ENCODE measurements at places on chromosomes 2 and 18.

GRCh38 chr2:88857274-88857741, 165.8 kb downstream of the RPIA start:
- DNase-seq, result no peak

DNA sequence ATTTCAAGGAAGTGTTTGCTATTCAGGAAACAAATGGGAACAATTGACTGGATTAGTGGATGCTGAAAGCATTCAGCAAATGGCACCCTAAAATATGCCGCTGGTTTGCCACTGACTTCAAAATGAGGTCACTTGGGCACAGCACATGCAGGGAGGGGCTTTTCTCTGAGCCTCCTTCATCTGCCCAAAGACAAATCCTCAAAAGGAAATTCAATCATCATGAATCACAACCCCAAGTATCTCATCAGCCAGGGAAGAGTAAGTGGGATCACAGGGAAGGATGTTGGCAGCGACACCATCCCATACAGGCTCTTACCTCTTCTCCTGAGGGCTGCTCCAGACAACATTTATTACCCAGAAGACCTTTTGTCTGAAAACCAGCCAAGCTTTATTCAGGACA, 14.4 kb upstream of the SP140L start:
- DNase-seq, result no peak

GRCh38 chr2:205701509-205701908, 19.2 kb downstream of the NRP2 start:
- DNase-seq, result no peak

- no peak for DNase-seq
These were observed 39.8 kb upstream of the TBC1D8 start for GRCh38 chr2:101190747-101191516.

- no peak for DNase-seq
These were observed 213.1 kb downstream of the DNER start for GRCh38 chr2:229501051-229501794.

DNA sequence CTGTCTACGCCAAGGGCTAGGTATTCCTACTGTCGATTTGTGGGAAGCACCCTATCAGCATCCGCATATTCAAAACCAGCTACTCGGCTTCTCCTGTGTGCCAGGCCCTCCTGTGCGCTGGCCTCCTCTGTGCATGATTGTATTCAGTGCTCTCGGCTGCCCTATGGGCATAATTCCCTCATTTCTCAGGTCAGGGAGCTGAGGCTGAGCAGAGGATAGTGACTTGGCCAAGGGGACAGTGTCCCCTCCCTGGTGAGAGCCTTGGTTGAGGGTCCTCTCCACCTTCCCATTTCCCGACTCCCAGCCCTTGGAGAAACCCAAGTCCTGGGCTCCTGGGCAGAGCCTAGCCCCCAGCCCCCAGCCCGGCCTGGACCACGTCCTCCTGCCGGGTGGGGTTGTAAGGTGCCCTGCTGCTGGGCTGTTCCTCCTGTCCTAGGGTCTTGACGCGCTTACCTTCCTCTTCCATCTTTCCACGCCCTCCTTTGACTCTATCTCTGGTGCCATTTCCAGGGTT, 6.3 kb upstream of the HS6ST1 start:
- DNase-seq, result no peak

DNA sequence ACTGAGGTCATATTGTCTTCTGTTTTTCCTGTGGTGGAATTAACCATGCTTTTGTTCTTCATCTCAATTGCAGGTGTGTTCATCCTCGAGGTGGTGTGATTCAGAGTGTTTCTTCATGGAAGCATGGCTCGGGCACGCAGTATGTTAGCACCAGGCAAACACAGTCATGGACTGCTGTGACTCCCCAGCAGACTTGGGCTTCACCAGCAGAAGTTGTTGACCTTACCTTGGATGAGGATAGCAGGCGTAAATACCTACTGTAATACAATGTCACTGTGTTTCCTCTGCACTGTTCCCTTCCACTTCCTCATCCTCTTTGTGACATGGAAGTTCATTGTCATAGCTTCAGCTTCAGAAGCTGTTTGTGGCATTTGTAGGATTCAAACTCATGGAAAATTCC, 158.7 kb downstream of the HAUS1 start:
- no peak for DNase-seq

DNA sequence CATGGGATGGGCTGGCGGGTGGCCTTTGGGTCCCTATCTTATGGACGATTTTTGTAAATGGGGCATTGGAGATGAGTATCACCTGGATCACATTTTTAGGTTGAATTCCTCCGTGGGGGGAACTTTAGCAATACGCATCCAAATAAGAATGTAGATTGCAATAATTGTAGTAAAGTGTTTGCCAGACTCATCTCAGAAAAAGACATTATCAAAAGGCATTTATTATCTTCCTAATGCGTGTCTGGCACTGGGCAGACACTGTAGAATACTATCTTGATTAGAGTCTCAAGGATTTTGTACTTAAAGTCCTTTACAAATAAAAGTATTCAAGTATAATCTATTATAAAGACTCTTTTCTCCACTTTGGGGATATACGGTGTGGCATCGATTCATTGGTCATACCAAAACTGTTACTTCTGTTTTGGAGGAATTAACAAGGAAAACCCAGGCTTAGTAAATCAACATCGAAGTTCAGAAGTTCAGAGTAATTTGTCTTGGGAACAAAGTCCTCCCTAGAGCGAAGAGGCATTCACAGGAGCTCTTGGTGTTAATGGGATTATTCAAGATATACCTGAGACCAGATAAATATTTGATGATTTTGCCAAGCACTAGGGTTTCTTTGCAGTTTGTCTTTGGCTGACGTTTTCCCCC, 578 bp upstream of the ACKR3 start:
- DNase-seq, result no peak

- DNase-seq, result no peak
These were observed 22.4 kb upstream of the SSB start for GRCh38 chr2:169776252-169776761.

DNA sequence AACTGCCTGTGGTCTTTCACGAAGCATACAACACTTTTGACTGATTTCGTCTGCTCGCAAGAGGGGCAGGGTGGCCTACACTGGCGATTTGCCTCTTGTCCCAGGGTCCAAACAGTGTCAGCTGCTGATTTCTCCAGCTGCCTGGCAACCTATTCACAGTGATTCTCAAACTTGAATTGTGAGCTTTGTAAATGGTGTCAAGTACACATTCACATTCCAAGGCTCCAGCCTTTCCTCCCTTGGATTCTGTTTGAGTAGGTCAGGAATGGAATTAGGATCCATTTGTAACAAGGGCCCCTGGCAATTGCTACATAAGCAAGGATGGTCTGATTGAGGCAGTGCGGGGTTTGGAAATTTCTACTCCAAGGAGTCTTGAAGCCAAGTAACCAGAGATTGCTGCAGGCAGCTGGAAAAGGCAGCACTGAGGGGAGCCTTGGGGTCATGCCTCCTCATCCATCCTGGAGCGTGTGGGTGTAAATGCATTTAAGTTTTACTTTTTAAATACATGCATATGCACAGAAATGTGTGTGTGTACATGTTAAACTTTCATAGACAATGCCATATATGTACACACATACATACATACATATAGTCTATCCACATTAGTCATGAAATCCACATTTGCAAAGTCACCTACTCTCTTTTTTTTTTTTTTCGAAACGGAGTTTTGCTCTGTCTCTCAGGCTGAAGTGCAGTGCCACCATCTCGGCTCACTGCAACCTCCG, 86.8 kb upstream of the UXS1 start:
- no peak for DNase-seq

DNA sequence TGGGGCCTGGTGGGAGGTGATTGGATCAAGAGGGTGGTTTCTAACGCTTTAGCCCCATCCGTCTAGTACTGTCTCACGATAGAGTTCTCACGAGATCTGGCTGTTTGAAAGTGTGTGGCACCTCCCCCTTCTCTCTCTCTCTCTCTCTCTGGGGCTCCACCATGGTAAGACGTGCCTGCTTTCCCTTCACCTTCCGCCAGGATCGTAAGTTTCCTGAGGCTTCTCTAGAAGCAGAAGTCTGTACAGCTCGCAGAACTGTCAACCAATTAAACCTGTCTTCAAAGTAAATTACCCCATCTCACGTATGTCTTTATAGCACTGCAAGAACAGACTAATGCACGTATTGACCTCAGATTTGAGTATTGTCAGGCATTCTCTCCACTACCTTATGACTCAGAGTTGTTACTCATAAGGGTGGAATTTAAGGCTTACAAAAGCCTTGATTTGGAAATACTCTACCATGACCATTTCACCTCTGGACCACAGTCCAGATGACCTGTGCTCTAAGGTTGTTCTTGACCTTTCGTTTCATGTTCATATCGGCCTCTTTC, 99.5 kb upstream of the AGAP1 start:
- no peak for DNase-seq

DNA sequence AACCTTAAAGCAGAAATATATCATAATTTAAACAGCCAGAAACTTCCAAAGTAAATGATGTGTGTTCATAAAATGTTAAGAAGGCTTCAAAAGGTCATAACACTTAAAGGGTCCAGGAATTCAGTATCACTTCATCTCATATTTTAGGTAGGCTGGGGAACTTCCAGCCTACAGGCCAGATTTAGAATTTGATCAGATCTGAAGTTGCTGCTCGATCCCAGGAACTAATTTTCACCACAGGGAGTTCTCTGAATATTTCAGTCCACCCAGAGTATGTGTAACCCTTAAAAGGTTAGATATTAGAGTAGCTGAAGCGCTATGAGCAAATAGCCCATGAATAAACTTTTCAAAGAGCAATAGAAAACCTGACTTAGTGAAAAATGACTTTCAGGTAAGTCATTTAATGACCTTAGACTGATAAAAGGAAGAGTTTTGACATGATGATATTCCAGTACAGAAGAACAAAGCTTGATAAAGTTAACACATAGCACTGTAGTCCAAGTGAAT, 1.7 kb downstream of the WIPF1 start:
- DNase-seq, result no peak

- DNase-seq, result no peak
These were observed 64.0 kb upstream of the SLC14A2 start for GRCh38 chr18:45551142-45551815.

DNA sequence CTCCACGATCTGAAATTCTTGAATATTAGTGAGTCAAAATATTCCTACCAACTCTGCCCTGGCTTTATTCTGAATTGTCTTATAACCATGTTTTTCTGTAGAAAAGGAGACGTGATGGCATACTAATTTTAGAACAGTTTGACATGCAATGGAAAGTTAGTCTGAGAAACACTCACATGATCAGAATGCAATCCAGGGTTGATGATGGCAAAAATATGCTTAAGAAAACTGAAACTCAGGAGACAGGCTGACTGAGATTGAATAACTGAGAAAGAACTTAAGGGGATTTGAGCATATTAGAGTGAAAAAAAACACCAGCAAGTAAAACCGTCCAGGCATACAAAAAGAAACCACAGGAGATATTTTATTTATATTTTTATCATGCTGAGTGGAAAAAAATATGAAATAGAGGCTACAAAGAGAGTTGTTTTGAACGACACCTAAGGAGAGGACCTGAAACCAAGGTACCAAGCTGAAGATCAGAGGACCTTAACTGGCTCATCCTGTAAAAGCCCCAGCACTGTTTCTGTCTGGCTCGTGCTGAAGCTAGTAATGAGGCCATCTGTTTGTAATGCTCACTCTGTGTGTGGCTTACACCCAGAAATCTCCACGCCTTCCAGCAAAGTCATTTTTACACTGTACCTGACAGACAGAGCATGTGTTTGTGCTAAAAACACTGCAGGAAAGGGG, 437.2 kb upstream of the PKDCC start:
- DNase-seq, result no peak

DNA sequence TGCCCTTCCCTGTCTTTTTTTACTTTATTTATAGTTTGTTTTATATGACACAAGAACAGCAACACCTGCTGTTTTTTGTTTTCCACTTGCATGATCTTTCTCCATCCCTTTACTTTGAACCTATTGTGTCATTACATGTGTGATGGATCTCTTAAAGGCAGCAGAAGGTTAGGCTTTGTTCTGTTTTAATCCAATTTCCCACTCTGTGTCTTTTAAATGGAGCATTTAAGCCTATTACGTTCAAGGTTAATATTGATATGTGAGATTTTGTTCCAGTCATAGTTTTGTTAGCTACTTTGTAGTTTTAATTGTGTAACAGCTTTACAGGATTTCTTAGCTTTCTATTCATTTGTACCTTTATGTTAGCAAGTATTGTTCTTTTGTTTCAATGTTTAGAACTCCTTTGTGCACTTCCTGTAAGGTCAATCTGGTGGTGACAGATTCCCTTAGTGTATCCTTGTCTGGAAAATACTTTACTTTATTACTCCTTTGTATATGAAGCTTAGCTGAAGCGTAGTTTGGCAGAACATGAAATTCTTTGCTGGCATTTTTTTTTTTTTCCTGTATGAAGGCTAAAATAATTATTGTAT, 1443.0 kb upstream of the LRRTM1 start:
- DNase-seq, result no peak

DNA sequence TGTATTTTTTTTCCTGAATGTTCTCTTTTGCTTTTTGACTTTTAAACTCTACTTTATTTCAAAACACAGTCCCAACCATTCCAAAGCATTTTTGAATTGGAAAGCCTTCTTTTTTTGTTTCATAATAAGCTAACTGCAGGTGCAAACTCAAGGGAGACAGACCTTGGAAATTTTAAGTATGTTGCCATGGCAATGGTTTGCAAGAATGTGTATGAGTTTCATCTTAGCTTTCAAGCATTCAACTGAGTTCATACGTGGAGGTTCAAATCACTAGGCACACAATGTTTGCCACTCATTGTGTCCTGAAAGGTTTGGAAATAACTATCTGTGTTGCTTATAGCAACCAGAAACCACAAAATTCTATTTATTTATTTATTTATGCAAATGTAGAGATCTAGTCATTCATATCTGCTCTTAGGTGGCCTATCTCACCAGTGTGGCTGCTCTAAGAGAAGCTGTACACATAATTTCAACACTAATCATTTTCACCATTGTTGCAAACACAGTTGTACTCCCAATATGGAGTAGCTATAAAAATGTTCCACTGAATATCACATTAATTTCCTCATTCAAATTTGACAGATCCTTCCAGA, 805.7 kb upstream of the FSHR start:
- DNase-seq, result no peak

DNA sequence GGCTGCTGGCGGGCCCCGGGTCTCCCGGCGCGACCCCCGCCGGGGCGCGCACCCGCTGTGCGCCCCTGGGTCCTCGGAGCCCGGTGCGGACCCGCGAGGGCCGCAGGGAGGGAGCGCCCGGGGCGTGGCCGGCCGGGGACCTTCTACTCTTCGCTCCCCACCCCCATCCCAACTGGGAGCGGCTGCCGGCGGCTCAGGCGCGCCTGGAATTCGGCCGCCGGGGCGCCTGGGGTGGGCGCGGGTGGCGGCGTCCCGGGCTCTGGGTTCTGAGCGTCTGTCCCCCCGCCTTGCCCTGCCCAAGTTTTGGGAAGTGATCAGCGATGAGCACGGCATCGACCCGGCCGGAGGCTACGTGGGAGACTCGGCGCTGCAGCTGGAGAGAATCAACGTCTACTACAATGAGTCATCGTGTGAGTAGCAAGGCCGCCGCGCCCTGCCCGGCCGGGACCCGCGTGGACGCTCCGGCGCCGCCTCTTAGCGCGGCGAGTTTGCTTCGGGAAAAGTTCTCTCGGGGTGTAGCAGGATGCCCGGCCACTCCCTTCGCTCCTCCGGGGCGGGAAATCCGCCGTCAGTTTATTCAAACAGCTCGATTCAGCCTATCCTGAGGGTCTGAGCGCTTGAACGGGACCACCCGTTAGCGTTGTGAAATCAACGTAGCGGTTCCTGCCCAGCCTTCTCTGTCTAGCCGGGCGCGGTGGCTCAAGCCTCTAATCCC, 502 bp downstream of the TUBB6 start:
- DNase-seq, result no peak

- DNase-seq, result no peak
These were observed 71.1 kb downstream of the DOCK10 start for GRCh38 chr2:224971214-224971613.

Data from activated CD8-positive, alpha-beta memory T cell treated with anti-CD3 and anti-CD28 coated beads for 4 hours (primary cell).